GM10248 (cell line): ENCODE measurements at places on chromosomes 12 and 14.
A peak's percentile ranks its signal among the peaks of the same experiment; 100 is the strongest.

DNA sequence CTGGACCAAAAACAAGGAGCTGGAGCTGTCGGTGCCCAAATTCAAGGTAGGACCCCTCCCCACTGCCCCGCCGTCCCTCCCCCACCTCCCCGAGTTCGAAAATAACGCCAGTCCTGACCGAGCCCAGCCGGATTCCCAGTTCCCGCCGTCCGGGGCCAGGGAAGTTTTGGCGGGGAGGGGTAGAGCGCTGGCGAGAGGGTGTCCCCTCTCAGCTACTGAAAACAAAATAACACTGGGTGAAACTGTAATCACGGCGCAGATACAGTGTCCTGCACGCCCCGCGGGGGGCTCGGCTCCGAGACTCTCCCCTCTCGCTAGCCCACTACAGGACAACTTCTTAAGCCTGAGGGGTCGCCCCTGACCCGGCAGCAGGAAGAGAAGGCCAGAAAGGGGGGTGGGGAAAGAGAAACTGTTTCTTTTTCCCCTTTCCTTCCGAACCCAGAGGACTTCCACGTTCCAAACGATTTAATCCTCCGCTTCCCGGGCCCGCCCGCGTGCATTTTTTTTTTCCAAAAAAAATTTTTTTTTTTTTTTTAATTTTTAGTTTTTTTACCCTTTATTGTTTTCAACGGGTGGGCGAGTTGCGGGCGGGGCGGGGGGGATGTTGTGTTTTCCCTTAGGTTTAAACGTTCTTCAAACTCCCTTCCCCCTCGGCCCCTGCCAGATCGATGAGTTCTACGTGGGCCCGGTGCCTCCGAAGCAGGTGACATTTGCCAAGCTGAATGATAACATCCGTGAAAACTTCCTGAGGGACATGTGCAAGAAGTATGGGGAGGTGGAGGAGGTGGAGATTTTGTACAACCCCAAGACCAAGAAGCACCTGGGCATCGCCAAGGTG lies 1.6 kb downstream of the SETD1B start:
- DNase-seq = no peak

DNA sequence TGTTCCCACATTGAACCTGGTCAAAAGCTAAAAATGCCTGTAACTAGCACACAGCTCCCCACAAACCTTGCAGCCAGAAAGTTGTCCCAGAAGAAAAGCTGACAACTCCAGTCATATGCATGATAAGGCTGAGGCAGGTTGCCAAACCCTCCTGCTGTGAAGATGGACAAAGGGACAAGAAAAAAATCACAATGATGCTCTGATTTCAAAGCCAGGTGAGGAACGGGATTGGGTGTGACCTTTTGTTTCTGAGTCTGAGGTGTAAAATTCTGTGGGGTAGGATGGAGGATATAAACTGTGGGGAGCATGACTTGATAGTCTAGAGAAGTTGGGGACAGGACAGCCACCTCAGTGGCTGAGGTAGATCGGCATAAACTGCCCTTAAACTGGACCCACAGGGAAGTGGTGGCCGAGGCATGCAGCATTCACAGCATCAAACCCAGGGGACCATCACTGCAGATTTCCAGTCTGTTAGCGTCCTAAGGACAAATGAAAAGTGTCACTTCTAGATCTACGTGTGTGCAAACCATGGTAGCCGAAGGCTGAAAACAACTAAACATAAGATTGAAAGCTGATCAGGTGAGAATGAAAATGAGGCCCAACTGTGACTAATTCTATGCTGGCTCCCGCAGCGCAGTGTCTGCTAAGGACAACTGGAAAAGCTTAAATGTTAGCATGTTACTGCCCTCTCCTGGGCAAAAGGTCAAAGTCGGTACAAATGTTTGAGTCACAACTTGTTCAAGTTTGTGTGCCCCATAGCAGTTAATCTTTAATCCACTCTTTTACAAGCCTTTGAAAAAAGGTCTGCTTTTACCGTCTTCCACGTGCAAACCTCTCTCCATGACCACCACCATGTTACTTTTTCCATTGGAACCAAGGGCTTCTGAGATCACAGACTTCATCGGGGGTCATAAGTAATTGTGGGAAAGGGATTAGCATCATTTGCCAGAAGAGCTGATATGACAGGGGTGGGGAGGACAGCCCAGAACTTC lies 39.8 kb downstream of the GRIN2B start:
- DNase-seq = peak; percentile 39

DNA sequence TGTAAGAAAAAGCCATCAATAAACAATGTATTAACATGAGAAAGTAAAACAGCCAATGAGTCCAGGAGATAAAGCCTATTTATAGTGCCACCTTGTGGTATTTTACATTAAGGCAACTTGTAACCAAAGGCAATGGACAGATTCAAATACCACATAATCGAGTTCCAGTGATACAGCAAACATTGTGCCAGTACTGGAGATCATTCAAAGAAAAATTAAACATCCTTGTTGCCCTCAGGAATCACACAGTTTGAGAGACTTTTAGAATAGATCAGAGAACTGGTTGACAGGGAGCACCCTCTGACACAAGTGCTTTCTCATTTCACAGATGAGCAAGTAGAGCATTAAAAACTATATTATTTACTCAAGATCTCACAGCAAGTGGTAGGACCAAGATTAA lies 98.1 kb downstream of the DDHD1 start:
- peak; percentile 30 for DNase-seq

GRCh38 chr14:37143475-37143874 lies 28.9 kb downstream of the SLC25A21 start:
- DNase-seq = no peak

- no peak for DNase-seq
These were observed 3.3 kb downstream of the PPP1R3E start for GRCh38 chr14:23299211-23299957.

DNA sequence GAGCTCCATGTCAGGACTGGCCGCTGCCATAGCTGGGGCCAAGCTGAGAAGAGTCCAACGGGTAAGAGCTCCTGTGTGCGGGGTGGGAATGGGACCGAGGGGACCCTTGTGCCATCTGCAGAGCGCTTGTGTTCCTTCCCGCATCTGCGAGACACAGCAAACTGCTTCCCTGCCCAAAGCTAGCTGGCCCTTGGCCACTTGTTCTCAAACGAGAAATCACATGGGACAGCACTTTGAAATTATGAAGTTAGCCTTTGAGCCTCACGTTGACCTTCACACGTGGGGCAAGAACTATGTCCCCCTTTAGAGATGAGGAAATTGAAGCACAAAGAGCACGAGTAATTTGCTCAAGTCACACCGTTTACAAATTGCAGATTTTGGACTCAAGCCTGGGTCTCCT lies 30.8 kb downstream of the DEGS2 start:
- no peak for DNase-seq

GRCh38 chr12:118190266-118190665 lies 54.3 kb downstream of the PEBP1 start:
- no peak for DNase-seq

GRCh38 chr14:59707778-59708561 lies 131.4 kb upstream of the CCDC175 start:
- DNase-seq = no peak

DNA sequence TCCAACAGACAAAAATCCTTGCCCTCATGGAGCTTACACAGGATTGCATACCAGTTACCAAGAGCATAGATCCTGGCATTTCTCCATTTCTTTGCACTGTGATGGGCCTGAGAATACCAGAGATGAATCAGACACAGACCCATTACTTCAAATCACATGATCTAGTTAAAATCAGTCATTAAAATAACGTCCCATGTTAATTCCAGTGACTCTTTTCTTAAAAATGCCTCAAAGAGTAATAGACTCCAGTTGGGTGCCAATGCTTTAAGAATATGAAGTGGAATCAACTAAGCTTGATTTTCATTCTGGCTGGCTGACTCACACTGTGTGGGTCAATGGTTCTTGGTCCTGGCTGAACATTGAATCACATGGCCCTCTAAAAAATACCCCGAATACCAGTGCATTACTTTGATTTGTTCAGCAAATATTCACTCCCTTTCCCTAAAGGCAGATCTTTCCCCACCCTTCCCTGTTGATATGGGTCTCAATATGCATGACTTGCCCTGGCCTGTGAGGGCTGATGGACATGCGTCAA lies 11.0 kb downstream of the ASB2 start:
- DNase-seq = no peak

DNA sequence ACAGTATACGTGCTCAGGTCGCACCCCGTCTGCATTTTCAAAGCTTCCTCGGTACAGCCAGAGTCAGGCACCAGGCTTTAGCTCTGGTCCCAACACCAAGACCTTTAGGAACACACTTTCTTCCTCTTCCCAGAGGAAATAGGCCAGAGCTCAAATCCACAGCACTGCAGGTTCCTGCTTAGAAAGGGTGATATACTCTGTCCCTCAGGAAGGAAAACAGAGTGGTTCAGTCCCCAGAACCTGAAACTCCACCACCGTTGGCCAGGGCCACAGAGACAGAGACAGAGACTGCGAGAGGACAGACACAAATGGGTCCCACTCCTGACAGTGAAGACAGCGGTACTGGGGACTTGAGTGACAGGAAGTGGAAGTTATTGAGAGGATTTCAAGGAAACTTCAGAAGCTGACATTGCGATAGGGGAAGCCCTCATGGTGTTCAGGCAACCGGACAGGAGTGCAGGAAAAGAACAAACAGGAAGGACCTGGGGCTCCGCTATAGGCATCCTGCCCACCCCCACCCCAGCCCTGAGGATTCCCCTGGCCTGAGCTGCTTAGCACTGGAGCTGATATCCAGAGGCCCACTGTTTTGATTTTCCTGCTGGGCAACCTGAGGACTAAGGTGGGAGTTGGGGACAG lies 5.5 kb upstream of the KRT8 start:
- no peak for DNase-seq

GRCh38 chr14:64502887-64503433 lies 678 bp downstream of the ZBTB25 start:
- DNase-seq = no peak

- DNase-seq = no peak
These were observed 98.1 kb upstream of the OR4E1 start for GRCh38 chr14:21771671-21772070.

GRCh38 chr12:22037947-22038346 lies 8.1 kb upstream of the CMAS start:
- no peak for DNase-seq

- no peak for DNase-seq
These were observed 352.7 kb upstream of the NAV3 start for GRCh38 chr12:77477907-77478533.

GRCh38 chr14:103808403-103809001 lies 38.9 kb downstream of the PPP1R13B start:
- DNase-seq = peak; percentile 62

- DNase-seq = no peak
These were observed 142.4 kb downstream of the OTOGL start for GRCh38 chr12:80241576-80242273.

- no peak for DNase-seq
These were observed 38.4 kb downstream of the SLC16A7 start for GRCh38 chr12:59634254-59634653.

DNA sequence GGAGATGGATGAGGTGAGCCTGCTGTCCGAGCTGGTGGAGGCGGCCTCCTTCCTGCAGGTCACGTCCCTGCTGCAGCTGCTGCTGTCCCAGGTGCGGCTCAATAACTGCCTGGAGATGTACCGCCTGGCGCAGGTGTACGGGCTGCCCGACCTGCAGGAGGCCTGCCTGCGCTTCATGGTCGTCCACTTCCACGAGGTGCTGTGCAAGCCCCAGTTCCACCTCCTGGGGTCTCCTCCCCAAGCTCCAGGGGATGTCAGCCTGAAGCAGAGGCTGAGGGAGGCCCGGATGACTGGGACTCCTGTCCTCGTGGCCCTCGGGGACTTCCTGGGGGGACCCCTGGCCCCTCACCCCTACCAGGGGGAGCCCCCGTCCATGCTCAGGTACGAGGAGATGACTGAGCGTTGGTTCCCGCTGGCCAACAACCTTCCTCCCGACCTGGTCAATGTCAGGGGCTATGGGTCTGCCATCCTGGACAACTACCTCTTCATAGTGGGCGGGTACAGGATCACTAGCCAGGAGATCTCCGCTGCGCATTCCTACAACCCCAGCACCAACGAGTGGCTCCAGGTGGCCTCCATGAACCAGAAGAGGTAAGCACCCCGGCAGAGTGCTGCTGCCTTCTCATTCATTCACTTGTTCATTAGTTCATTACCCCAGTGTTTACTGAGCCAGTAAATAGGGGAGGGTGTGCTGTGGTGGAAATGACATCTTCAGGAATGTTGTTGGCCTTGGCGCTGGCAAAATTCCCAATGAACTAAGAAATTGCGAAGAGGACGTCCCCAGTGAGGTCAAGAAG lies 774 bp upstream of the MANSC4 start:
- peak; percentile 48 for DNase-seq

GRCh38 chr12:128820723-128821432 lies 2.9 kb downstream of the SLC15A4 start:
- DNase-seq = peak; percentile 78

- no peak for DNase-seq
These were observed 129.3 kb upstream of the PTPRQ start for GRCh38 chr12:80314741-80315140.

GRCh38 chr14:58987591-58987990 lies 200.9 kb upstream of the DAAM1 start:
- no peak for DNase-seq

DNA sequence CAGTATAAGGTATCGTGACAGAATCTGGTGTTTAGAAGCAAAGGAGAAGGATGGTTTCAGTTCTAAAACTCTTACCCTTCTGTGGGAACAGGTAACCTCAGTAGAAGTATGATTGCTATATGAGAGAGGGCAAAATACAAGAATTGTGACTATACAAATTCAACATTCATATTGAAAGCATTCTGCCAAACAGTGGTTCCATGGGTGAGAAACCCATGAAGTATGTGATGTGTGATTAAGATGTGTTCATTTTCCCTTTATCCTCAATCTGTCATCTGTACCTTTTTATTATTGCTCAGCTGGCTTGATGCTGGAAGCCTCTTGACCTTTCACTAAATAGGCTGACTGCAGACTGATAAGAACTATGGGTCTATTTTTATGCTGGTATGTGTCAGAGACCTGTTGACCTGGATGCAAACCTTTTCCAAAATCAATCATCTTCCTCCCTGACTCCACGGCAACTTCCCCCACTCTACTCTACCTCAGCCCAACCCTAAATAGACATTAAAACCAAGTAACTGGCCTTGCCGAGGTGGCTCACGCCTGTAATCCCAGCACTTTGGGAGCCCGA lies 109.6 kb downstream of the STXBP6 start:
- no peak for DNase-seq

- DNase-seq = no peak
These were observed 8.0 kb downstream of the LRRC74A start for GRCh38 chr14:76834241-76834661.

- DNase-seq = peak; percentile 53
These were observed 366.7 kb downstream of the BTG1 start for GRCh38 chr12:91778938-91779400.

- no peak for DNase-seq
These were observed 19.7 kb upstream of the PLEKHD1 start for GRCh38 chr14:69464829-69465228.

- DNase-seq = no peak
These were observed 99.0 kb downstream of the RTN1 start for GRCh38 chr14:59771577-59771976.

GRCh38 chr12:56389412-56389811 lies 26.8 kb upstream of the APOF start:
- no peak for DNase-seq

DNA sequence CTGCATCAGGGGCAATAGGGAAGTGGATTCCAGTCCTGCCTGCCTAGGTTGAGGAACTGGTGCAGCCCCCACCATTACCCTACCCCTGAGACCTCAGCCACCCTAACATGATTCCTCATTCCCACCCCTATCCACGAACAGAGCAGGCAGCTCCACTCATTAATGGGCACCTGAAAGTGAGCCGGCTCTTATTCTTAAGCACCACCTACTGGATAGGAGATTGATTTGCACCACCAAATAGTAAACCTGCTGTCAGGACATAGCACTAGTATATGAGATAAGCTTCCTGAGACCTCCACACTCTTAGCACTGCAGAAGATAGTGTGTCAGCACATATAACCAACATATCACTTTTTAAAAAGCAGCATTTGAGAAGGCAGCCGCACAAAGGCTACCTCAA lies 573.2 kb downstream of the SOX5 start:
- no peak for DNase-seq
